ENCODE measurements at places on chromosomes 2 and 18.
A peak's percentile ranks its signal among the peaks of the same experiment; 100 is the strongest.

- DNase-seq = no peak
Observed at GRCh38 chr18:70085641-70086040, 119.8 kb downstream of the RTTN start.

DNA sequence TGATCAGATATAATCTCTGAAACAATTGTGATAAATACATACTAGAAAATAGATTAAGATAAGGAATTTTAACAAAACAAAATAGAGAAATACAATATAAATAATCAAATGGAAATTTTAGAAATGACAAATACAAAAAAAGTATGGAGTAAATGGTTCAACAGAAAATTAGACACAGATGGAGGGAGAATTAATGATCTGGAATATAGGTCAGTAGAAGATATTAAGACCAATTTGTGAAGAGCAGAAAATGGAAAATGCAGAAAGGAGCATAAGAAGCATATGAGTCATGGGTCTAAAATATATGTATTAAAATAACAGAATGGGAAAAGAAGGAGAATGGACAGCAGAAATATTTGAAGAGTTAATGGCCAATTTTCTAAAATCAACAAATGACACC lies 44.4 kb downstream of the FHOD3 start:
- no peak for DNase-seq

DNA sequence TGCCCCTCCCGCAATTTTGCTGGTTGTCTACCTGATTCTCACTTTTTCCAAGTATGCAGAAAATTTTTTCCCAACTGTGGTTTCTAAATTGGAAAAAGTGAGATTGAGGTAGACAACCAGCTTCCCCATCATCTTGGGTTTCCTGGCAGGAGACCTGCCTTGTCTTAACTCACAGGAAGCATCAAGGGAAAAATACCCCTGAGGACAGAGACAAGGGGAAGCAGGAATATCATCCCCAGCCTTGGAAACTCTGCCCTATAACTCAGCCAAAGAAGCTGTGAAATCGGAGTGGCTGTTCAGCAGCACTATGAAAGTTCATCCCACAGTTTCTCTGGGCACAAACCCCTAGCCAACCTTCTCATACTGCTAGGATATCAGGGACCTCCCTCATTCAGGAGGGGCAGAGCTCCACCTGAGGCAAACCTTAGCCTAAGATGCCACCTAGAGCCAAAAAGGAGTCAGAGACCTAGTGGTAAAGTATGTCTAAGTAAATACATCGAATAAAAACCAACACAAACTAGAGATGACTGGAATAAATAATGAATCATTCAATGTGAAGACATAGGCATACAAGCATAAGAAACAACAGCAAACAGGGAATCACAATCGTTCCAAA lies 68.2 kb downstream of the ZSWIM2 start:
- peak; percentile 26 for DNase-seq

- DNase-seq = no peak
Observed at GRCh38 chr2:49359721-49360406, 205.5 kb upstream of the FSHR start.

GRCh38 chr2:105087273-105087672 lies 49.4 kb downstream of the MRPS9 start:
- no peak for DNase-seq

DNA sequence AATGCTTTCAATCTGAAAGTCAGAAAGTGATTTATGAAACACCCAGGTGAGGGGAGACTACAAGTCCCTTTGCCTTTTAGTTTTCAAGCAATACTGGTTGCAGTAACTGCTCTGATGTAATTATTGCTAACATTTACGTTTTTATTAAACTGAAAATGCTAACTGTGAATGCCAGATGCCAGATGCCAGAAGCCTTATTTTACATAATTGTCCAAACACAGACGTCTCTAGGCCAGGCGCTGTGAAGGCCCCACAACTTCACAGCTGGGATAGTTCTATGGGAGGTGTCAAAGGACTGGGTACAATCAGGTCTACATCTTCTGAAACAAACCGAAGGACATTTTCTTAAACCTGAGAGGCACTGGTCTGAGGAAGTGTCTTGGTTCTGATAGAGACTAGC lies 27.5 kb upstream of the MSGN1 start:
- no peak for DNase-seq

DNA sequence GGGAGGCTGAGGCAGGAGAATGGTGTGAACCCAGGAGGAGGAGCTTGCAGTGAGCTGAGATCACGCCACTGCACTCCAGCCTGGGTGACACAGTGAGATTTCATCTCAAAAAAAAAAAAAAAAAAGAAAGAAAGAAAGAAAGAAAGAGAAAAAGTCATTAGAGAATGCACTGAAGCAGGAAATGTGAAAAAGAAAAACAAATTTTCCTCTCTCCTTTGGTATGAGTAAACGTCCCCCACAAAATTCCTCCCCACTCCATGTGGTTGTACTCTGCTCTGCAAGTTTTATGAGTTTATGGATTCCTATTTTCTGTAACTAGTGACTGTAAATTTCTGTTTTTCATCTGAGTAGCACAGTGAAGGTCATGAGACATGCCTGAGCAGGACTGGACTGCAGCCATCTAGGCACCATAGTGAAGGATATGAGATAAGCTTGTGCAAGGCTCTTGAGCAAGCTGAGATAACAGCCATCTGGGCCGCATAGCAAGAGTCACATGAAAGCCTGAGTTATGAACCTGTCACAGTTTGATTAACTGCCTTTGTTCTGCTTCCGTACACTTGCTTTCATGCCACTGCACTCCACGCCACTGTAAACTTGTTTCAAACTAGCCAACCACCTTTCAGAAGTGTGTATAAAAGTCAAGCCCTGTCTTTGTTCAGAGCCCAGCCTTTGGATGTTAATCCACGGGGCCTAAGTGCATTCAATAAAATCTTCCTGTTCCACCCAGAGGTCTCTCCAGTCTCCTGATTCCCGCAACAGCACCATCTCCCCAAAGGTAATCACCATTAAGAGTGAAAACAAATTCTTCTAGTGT lies 50.2 kb downstream of the SKA1 start:
- DNase-seq = peak; percentile 31

DNA sequence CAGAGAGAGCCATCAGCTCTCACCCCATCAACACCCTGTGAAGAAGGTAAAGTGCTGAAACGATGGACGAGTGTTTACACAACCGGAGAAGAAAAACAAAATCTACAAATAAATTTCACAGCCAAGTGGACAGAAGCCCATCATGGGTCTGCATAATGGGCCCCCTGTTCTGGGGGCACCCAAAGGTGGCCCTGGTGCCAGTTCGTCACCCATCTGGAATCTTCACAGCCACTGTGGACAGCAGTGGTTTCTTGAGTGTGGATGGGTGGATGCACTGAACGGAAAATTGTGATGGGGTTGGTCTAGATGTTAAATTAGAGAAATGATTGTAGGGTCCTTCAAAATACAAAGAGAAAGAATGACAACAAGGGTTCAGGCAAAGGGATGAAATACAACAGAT lies 38.8 kb downstream of the ANKMY1 start:
- no peak for DNase-seq

- DNase-seq = no peak
Observed at GRCh38 chr18:50902797-50903196, 23.9 kb downstream of the ME2 start.

DNA sequence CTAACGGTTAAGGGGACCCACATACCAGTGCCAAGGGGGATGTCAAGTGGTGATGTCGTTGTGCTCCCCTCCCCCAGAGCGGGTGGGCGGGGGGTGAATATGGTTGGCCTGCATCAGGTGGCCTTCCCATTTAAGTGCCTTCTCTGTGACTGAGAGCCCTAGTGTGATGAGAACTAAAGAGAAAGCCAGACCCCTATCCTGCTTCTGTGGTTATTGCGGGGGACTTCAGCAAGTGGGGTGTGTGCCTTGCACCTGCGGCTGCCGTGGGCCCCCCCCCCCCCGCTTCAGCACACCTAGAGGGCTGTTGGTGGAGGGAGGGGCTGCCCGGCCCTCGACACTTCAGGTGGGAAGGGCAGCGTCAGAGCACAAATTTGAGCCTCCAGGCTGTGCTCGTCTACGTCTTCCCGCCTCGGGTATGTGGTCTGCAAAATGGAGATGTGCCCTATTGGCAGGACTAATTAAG lies 6.1 kb downstream of the CTDSP1 start:
- DNase-seq = no peak

- DNase-seq = no peak
Observed at GRCh38 chr2:79453918-79454317, 58.9 kb upstream of the CTNNA2 start.

GRCh38 chr2:64586883-64587481 lies 62.9 kb downstream of the AFTPH start:
- DNase-seq = peak; percentile 59

GRCh38 chr2:26008851-26009566 lies 24.9 kb upstream of the RAB10 start:
- peak; percentile 22 for DNase-seq

DNA sequence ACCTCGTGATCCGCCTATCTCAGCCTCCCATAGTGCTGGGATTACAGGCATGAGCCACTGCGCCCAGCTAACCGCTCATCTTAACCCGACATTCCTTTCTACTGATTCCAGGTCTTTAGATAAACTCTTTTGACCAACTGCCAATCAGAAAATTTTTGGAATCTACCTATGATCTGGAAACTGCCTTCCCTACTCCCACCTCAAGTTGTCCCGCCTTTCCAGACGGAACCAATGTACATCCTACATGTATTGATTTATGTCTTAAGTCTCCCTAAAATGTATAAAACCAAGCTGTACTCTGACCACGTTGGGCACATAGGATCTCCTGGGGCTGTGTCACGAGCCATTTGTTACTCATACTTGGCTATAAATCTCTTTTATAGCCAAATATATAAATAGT lies 3.2 kb upstream of the NEU2 start:
- DNase-seq = peak; percentile 64

DNA sequence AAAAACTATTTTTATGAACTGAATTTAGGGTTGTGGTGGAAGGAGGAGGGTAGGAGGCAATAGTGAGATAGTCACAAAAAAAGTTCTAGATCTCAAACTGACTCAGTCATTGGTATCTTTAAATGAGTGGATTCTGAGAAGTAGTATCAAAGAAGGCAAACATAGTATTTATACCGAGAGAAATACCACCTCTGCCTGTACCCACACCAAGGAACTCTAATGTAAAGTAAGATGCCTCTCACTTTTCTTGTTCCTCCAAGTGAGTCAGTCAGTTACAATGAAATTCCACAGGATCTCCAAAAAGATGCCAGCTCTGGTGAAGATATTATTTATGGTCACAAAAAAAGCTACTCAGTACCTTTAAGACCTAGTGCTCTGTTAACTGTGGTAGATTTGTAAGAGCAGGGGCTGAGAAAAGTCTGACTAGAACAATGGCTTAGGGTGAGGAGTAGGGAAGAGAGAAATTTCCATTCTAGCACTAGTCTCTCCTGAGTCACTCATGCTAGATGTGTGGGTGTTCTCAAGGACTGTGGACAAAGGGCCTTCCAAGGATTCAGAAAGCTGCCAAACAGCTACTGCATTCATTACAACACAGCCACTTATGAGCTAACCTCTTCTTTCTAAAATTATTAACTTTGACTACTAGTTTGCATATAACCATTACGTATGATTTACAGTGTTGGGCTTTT lies 36.3 kb downstream of the YWHAQ start:
- peak; percentile 81 for DNase-seq

GRCh38 chr18:36411745-36412168 lies 114.2 kb downstream of the FHOD3 start:
- peak; percentile 33 for DNase-seq

Data from RCC 7860 (cell line).